Stimulated activated CD4-positive, alpha-beta T cell treated with anti-CD3 and anti-CD28 coated beads, Interleukin-15, amount 100 ng/mL, for 1 hour (primary cell): ENCODE measurements at places on chromosomes 4 and X.
A peak's percentile ranks its signal among the peaks of the same experiment; 100 is the strongest.

- no peak for DNase-seq
Measured at GRCh38 chrX:143634663-143635455, 1.0 kb downstream of the SLITRK4 start.

DNA sequence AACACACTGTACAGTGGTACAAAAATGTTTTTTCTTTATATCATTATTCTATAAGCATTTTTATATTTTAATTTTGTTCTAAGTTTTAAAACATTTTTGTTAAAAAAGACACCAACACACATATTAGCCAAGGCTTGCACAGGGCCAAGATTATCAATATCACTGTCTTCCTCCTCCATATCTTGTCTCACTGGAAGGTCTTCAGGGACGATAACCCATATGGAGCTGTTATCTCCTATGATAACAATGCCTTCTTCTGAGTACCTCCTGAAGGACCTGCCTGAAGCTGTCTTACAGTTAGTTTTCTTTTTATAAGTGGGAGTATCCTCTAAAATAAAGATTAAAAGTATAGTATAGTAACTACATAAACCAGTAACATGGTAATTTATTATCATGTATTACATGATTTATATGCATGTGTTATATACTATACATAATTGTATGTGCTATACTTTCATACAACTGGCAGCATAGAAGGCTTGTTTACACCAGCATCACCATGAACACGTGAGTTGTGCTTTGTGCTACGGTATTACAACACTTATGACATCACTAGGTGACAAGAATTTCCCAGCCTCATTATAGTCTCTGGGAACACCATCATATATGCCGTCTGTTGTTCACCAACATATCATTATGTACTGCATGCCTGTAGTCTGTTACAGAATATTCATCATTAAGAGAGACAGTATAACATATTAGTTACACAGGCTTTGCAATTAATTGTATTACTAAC lies 90.7 kb downstream of the WDFY3 start:
- no peak for DNase-seq

DNA sequence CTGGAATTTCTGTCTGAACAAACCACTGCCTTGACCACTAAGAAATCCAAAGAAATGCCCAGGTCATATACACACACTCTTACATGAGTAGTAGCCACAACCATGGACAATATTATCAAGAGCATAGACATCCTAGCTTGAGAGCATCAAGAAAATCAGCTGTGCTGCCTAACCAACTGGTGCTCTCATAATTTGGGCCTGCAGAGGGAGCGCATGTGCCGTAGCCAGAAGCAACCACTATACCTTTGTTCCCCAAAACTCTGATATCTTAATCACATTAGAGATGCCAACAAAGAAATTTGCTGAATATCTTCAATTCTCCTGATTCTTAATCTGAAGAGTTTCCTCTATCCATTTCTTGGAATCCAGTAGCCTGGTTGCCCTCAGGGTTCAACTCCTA lies 163.6 kb downstream of the ZNF674 start:
- peak; percentile 6 for DNase-seq

DNA sequence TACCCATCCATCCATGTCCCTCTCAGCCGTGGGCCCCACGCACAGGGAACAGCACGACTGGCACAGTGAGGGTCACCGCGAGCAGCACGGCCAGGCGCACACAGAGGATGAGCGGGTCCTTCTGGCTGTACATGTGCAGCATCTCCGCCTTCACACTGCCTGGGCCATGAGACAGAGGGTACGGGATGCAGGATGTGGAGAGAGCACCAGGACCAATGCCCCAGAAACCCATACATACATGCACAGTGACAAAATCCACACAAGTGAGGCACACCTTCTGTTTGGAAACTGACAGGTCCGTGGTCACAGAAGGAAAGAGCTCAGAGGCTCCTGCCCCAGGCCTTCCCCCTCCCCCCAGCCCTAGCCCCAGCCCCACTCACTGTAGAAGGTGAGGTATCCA lies 9.5 kb downstream of the SLC38A5 start:
- DNase-seq = no peak

DNA sequence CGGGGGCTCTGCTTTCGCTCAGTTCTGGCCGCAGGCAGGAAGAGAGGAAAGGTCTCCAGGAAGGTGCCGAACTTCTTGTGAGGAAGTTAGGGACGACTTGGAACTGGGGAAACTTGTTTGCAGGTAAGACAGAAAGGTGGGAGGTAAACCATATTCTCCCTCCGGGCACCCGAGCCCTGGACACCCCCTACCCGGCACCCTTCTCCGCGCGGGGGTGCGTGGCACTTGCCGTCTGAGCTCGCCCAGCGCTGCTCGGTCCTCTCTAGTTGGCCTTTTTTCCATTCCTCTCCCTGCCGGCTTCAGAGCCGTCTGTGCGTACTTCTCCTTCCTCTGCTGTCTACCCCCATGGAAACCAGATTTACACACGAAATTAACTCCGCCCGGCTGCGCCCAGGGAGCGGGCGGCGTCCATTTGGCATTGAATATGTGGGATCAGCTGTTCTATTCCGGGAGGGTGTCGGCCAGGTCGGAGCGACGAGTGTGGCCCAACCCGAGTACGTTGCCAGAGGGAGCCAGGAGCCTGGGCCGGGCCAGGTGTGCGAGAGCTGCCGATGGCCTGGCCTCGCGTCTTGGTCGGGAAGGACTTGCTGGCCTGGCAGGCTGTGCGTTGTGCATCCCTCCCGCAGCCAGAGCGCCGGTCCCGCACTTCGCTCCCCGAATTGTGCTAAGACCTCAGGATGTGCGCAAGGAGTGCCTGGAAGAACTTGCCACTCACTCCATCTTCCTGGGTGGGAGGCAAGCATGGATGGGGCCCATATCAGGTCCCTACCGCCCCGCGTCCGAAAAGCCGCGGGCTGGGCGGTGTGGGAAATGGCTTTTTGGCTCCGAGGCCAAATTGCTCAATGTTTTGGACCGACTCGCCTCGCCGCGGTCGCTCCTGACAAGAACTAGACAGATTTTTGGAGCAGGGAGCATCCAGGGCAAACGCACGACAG lies 1.7 kb downstream of the PDGFRA start:
- no peak for DNase-seq

DNA sequence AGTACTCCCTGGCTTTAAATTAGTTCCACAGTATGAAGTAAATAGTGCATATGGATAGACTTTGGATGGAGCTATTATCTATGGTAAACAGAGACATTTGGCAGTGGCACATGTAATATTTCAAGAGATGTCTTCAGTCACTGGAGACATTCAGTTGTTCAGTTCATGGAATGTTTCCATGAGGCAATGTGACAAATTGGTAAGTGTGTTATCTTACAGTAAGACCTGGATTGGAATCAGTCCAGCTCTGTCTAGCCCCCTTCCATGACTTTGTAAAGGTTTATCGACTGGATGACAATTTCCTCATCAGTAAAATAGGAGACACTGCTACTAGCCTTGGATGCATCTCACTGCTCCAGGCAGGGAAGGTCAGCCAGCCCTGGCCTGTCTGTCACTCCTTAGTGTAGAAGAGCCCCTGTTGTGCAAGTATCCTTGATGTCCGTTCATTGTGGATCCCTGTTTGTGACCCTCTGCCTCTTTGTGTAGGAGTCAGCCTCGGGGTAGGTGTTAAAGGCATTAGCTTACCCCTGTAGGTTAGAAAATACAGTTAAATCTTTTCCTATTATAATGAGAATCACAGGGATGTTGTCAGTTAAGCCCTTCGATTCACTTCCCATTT lies 335.9 kb downstream of the ANK2 start:
- DNase-seq = no peak

- DNase-seq = no peak
Measured at GRCh38 chr4:153684971-153685371, 891 bp downstream of the TLR2 start.

GRCh38 chr4:70359115-70359661 lies 1.4 kb upstream of the SMR3A start:
- no peak for DNase-seq

- no peak for DNase-seq
Measured at GRCh38 chr4:66639361-66639760, 905.9 kb downstream of the CENPC start.

- no peak for DNase-seq
Measured at GRCh38 chr4:83581411-83582288, 45.7 kb downstream of the GPAT3 start.

DNA sequence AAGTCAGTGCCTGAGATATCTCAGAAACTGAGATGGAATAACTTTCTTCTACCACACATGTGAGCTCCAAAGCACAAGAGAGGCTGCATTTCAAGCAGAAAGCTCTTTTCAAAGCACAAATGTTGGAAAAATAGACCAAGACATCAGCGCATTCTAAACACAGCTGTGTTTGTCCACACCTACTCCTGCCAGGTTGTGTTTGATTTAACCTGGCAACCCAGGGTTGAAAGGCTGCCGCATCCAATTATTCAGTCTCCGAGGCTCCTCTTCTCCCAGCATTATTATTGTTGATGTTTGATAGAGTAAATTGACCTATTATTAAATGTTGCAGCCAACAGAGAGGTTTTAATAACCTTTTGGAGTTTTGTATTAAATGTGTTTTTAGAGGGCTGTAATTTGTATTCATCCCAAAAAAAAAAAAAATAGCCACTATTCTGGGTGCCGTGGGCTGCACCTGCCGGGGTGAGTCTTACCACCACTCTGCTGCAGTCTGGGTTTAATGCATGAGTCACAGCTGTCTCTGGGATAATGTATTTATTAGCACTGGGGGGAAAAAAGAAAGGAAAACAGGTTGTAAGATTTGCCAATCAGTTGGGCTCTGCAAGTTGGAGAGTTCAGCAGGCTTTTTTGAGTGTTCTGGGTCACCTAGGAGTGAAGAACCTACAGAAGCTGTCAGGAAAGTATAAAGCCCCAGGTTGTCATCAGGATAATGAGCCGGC lies 105.2 kb upstream of the NOCT start:
- no peak for DNase-seq
